HT-29 (cell line): ENCODE measurements at places on chromosomes 13 and 19.

- DNase-seq, result no peak
These were observed 595.5 kb upstream of the KLHL1 start for GRCh38 chr13:70703755-70704154.

DNA sequence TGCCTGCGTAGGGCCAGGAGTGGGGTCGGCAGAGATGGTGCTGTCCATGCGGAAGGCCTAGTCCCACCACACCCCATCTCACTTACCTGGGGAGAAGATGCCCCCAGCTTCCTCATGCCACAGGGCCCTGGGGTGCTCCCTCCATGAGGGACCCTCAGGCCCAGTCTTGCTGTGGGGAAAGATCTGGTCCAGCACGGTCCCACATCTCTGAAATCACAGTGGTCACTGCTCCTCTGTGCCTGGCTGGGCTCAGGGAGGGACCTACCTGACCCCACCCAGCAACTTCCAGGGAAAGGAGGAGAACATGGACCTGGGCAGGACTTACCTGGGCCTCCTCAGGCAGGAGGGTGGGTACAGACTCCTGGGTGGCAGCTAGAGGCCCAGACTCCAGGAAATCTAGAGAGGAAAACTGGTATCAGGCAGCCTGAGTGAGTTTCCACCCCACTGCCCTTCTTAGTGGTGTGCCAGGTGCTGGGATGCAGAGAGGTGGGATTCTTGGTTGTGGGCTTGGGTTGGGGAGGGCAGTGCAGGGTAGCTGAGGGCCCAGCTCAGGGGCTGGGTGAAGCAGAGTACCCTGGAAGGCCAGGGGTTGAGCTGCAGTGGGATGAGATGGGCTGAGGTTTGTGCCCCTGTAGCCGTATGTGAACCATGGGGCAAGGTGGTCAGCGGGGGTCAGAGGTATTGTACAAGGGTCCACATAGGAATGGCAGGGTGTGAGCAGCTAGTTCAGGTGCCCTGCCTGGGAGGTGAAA lies 3.8 kb downstream of the MZF1 start:
- DNase-seq, result no peak

DNA sequence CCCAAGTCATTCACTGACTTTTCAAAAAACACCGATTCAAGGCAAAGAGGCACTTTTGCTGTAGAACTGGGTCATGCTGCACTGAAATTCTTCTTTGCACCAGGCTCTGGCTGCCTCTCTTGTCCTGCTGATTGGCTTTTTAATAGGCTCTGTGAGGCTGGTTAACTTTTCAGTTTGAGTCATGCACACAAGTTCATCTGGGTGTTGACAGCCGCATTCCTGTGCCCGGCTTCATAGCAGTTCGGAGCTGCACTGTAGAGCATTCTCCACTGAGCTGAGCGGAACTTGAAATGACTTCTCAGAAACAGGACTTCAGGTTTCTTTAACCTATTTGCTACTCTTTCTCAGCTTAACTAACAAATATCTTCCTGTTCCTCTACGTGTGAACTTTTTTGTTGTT lies 978.3 kb downstream of the UQCRFS1 start:
- DNase-seq, result no peak

- peak; percentile 64 for DNase-seq
These were observed at the start of gene TMEM272 for GRCh38 chr13:51844862-51845573. TSS of gene TMEM272 (minus strand) at chr13:51845177. CDS start at chr13:51838530, 6,647 bp downstream.

- DNase-seq, result no peak
These were observed 1.4 kb upstream of the HSH2D start for GRCh38 chr19:16142032-16142580.

- DNase-seq, result peak; percentile 93
These were observed 15.0 kb downstream of the LIPE start for GRCh38 chr19:42412227-42412626.

DNA sequence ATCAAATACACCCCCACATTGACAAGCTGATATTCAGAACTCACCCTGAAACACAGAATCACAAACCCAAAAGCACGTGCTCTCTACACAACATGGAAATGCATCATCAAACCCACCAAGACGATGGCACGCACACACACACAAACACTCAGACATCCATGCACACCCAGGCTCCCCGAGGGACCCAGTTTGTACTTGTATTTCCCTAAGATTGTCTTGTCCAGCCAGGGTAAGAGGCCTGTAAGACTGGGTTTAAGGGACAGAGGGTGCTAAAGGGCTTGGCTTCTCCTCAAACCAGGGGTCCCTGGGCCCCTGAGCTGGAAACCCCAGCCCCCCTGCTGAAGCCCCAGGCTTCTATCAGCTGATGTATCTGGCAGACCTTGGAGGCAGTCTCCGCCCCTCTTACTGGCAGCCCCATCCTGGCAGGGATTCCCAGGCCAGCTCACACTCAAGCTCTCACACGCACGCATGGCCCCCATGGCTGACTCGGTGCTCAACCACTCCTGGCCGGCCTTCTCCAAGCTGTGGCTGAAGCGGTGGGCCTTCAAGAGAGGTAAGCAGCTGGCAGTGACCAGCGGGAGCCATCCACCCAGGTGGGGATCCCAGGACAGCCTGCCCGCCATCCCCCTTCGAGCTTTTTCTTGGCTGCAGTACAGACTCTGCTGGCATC lies 6.5 kb downstream of the ARHGEF18 start:
- no peak for DNase-seq

- no peak for DNase-seq
These were observed 76.0 kb downstream of the KCTD15 start for GRCh38 chr19:33872445-33873320.

DNA sequence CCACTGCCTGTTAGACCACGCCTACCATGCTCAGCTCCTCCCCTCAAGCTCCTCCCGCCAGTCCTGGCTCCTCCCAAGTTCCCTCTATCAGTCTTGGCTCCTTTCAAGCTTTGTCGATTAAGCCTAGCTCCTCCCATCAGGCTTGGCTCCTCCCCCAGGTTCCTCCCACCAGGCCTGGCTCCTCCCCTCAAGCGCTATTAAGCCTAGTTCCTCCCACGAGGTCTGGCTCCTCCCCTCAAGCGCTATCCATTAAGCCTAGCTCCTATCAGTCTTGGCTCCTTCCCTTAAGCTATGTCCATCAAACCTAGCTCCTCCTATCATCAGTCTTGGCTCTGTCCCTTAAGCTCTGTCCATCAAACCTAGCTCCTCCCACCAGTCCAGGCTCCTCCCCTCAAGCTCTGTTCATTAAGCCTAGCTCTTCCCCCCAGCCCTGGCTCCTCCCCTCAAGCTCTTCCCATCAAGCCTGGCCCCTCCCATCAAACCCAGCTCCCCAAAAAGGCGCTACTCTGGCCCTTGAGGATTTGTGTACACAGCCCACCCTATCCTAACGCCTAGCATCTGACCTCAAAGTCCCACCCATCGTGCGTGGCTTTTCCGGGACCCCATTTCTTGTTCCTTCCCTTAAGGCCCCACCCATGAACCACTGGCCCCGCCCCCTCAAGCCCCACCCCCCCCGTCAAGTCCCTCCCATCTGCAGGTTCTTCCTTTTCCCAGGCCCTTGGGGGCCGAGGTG lies 10.0 kb downstream of the CAMSAP3 start:
- peak; percentile 63 for DNase-seq

DNA sequence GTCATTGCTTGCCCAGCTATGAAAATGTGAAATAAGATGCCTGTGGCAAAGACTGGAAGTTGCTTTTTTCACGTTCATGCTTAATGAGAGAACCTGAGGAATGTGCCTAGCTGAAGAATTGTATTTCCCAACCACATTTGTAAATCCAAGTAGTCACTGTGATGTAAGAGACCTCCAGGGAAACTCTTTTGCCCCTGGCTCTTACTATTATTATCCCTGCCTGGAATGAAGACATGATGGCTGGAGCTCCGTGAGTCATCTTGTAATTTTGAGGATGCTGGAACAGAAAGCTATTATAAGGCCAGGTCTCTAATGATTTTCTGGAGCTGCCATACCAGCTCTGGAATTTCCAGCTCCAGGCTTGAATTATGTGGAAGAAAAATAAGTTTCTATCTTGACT lies 894.3 kb downstream of the DIAPH3 start:
- DNase-seq, result no peak

- peak; percentile 51 for DNase-seq
These were observed 5.1 kb upstream of the PRKD2 start for GRCh38 chr19:46722004-46722380.

- DNase-seq, result no peak
These were observed 51.4 kb downstream of the VWA8 start for GRCh38 chr13:41909506-41909905.

- DNase-seq, result no peak
These were observed 488.3 kb downstream of the PCDH17 start for GRCh38 chr13:58119804-58120203.

GRCh38 chr19:50562996-50563395 lies 5.2 kb downstream of the LRRC4B start:
- DNase-seq, result no peak

- DNase-seq, result no peak
These were observed 3.6 kb upstream of the NDUFB7 start for GRCh38 chr19:14575428-14575980.

DNA sequence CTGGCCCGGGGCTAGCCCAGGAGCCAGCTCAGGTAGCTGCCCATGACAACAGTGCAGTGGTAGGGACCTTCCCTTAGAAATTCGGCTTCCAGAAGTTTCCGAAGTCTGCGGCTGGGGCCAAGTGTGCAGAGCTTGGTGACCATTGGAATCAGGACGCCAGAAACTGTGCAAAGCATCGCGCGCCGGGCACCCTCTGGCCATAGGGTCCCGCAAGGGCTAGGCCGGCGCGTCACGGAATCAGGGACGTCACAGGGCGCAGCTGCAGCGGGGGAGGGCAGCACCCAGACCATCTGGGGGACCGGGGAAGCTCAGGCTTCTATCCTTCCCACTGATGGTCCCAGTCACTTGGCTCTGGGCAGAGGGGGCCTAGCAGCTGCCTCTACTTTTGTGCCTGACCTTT lies 219.1 kb downstream of the MTUS2 start:
- no peak for DNase-seq

GRCh38 chr13:102558029-102558428 lies 38.8 kb upstream of the TPP2 start:
- no peak for DNase-seq

DNA sequence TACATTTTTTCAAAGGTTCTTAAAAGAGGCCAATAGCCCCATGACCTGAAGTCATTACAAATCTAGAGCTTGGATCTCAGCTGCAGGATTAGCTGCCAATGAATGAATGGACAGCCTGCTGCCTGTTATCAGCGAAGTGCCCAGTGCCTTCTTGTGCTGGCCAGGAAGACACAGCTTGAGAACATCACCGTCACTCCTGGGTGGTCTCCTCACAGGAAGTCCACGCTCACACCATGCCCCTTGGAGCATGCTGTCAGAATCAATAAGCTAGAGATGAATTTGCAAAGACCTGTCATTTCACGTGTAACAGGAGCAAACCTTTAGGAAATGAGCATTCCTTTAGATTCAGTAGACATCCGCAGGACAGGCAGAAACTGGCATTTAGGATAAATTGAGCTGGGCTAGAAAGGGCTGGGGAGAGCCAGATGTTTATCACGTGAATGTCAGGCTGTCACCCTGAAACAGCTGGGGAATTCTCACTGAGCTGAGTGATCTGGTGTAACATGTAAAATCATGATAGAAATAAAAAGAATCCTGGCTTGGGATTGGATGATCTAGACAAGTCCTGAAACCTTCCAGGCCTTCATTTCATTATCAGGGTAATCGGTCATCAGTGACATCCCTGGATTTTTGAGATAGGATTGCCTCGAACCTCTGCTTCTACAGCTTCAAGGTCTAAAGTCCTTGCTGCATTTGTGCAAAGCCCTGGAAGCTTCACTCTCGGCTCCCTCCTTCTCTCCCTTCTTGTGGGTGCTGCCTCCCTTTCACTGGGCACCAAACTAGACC lies 49.9 kb upstream of the MEDAG start:
- no peak for DNase-seq

DNA sequence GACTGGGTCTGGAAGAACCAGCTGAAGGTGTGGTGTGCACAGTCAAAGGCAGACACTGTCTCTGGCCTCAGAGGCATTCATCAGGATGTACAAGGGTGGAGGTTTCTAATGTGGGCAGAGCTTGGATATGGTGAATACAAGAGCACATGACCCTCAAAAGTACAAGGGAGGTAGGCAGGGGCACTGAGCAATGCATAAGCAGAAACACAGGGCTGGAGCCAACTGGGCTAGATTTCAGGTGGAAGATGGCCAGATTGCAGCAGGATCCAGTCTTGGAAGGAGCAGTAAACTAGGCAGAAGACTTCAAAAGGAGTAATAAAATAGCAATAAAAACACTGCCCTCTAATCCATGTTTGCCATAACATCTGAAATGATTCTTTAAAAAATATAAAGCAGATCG lies 417.1 kb downstream of the OLFM4 start:
- no peak for DNase-seq

DNA sequence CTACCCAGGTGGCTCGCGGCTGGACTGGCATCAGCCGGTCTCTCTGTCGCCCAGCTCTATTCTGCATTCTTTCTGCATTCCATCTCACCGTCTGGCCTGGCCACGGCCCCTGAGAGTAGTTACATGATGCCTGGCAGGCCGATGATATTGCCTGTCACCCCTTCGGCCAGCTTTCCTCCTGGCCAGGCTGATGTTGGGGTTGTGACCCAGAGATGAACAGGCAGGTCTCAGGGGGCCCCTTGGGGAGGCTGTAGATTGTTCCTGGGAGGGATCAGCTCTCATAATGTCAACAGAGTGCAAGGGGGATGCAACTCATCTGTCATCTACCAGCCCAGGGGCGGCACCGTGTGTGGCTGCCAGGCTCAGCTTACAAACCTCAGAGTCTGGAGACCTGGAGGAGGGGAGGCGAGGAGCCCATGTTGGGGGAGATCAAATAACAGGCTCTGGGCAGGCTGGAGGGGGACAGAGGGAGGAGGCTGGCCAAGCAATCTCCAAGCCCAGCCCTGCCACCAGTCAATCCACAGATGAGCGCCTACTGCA lies 13.6 kb upstream of the FBXO17 start:
- DNase-seq, result no peak

DNA sequence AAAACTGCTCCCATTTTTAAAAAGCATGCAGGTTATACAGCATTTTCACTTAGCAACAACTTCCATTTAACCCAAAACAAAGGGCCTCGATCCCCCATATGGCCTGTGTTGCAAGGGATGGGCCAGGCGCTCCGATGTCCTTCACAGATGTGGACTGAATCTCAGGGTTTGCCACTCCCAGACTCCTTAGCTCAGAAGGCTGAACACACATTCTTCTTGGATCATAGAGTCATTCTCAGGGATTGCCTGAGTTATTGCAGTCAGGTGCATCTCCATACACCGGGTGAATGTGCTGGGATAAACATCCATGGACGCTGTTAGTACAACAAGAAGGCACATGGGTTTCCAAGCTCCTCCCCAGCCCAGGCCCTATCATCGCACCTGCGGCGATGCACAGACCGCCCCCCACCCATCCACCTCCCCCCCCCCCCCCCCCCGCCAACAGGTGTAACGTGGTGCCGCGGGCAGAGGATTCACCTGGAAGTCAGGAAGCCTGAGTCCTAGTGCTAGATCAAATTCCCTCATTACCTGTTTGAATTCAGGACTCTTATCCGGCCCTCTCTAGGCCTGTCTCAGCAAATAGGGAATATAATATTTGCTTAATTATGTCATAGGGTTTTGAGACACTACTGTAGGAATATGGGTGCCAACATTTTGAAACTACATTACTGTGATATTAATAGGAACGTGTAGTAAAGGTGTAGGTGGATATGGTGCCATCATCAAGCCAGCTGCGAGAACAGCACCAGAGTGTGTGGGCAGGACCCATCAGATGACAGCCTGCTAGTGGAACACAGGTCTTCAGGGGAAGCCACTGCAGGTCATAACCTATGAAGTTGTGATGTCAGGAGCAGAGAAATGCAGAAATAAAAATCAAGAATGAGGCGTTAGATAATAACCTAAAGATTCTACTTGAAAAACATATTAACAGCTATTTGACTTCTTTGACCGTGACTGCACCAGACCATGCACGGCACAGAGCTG lies 110.9 kb downstream of the SACS start:
- DNase-seq, result no peak
